Activated B cell treated with CpG ODN at 0.5 μM for 24 hours (primary cell): ENCODE measurements at places on chromosomes 7 and 10.

GRCh38 chr10:3076138-3076537 is 8.8 kb downstream of the PFKP start:
- no peak for DNase-seq

DNA sequence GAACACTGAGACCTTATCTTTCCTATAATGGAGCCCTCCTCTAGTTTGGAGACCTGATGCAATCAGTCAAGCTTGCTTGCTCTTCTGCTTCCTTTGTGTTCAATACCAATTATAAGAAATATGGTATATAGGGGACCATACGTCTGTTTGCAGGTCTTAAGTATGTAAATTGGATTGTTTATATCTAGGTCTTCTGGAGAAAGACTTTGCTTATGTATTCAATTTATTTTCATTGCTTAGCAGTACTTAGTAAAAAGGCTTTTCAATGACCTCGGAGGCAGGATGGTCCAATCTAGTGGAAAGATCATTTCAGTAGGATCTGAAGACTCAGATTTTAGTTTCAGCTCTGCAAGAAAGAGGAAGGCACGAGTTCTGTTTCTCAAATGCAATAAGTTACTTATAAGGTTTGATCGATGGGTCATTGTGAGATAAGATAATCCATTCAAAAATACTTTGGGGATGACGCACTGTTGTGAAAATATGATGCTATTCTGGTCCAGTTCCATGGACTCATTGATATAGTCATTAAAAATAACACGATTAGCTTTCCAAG is 571.6 kb downstream of the SH2D4B start:
- no peak for DNase-seq

- no peak for DNase-seq
These were observed 17.7 kb upstream of the KLF6 start for GRCh38 chr10:3802526-3803265.

DNA sequence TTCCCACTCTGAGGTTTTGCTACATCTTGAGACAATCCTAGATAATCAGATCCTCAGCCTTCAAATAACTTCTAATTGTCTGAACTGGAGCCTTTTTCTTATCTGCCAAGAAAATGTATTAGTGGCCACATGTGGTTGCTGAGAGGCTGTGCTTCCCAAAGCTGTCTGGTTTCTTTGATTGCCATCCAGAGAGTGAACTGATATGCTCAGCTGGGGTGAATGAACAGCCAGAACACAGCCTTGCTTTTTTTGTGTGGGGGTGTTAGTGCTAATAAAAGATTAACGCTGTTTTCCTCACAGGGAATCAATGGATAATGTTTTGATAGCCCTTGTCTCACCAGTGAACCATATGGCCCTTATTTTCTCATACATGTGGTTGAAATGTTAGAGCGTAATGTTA is 66.9 kb downstream of the BBS9 start:
- DNase-seq: no peak

- no peak for DNase-seq
These were observed 112.1 kb downstream of the WDFY4 start for GRCh38 chr10:48796713-48797245.

- peak; percentile 17 for DNase-seq
These were observed 538 bp downstream of the TFAM start for GRCh38 chr10:58385784-58386112.

DNA sequence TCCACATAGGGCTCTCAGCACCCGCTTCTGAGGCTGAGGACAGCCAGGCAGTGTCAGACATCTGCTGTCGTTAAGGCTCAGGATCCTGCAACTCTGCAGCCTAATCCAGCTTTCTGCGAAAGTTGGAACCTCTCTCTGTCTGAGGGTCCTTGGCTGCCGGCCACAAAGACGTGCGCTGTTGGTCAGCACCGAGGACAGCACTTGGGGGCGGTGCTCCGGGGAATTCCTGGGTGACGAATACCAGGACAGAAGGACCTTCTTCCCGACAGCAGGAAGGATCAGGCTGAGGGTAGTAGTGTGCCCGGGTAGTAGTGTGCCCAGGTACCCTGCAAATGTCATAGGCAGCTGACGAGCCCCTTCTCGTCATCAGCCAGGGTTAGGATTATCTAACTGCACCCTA is 16.0 kb upstream of the RASGEF1A start:
- DNase-seq: no peak

- DNase-seq: no peak
These were observed 269.2 kb downstream of the MAD1L1 start for GRCh38 chr7:1963575-1963974.

- no peak for DNase-seq
These were observed 94.1 kb upstream of the KLF6 start for GRCh38 chr10:3879073-3879472.

GRCh38 chr7:104175361-104175984 is 32.3 kb downstream of the ORC5 start:
- DNase-seq: no peak

DNA sequence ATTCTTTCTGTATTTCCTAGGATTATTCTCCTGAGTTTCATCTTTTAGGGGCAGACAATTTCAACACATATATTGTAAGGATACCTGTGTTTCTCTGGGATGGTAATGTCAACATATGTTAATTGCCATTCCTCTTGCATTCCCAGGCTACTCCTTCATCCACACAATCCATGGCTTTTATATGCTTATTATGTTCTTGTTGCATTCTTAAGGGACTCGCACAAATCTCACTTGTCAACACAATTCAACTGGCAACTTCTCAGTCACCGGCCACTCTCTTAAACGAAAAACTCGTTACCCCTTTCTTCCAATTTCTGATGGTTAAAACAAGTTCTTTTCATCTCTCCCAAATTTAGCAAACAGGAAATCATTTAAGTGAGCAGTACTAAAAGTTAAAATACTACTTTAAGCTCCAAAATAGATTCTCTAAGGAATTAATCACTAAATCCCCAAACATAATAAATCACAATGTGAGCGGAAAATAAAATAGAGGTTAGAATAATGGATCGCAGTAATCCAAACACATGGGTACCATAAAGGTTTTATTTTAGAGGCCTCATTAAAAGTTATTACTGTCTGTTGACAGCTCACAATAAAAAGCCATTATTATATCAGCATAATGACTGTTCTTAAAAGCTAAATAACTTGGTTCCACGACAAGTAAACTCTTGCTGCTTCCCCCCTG is 223.2 kb downstream of the ELMO1 start:
- no peak for DNase-seq

DNA sequence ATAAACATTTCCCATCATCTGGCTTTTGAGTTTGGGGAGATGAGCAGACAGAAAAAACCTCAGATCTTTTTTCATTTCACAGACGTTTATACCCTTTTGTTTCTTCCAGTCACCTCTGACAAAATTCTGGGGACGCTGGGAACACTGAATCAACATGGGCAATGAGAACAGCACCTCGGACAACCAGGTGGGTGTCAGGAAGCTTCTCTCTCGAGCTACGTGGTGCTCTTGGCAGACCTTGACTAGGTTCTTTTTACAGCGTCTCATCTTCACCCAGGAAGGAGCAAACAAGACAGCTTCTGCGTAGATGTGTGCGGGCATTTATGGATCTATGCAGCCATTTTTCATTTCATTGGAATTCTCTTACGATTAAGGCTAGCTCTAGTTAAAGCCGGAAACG is 32.9 kb downstream of the TACC2 start:
- DNase-seq: no peak

DNA sequence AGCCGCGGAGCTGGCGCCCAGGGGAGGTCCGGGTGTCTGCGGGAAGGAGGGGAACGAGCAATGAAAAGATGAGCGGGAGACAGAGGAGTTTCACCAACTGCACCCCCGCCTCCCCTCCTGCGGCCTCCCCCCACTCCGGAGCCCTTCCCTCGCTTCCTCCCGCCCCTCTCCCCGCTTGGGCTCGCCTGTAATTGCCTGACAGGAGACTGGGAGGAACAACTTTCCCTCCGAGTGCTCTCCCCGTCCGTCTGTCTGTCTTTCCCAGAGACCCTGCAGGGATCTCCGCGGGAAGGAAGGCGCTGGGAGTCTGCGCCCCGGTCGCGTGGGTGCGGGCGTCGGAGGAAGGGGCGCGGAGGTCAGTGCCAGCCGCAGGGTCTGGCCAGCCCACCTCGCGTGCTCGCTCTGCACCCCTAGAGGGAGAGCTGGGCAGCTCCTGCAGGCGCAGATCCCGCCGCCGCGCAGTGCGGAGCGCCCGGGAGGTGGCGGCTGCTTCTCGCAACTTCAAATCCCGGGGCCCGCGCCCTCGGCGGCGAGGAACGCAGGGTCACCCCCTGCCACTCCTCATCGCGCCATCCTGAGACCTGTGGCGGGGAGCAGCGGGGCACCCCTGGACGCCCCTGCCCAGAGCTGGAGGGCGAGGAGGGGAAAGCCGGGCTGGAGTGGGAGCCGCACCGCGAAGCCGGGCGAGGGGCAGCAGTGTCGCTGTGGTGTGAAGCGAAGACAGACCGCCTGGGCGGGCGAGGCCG is 511 bp upstream of the NRP1 start:
- DNase-seq: no peak

GRCh38 chr7:2825559-2826227 is 18.4 kb downstream of the GNA12 start:
- DNase-seq: no peak

DNA sequence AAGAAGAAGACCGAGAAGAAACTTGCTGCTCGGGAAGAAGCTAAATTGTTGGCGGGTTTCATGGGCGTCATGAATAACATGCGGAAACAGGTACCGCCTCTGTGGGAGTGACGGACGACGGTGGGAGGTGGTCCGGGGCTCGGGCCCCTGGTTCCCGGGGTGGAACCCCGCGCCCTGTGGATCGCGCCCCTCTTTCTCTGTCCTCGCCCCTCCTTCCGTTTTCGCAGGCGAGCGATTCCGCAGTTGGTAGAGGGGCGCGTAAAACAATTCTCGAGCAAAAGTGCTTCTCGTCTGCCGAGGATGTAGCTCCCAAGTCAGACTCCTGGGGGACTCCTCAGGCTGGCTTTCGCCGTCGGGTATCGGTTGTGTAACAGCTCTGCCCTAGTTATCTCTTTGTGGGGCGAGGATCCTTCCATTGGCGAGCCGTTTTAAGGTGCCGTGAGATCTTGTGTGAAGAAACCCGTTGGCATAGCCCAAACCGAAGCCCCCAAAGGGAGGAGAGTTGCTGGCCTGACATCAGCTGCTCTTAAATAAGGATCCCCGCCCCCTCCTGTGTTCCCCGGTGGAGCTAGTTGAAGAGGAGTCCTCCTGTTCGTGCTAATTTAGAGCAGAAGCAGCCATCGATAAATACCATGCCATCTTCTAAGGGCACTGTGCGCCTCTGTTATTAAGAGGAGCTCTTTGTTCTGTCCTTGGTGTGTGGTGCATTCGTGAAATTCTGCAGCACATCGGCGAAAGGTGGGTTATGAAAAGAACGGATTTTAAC is 655 bp downstream of the KLHL7 start:
- DNase-seq: no peak

DNA sequence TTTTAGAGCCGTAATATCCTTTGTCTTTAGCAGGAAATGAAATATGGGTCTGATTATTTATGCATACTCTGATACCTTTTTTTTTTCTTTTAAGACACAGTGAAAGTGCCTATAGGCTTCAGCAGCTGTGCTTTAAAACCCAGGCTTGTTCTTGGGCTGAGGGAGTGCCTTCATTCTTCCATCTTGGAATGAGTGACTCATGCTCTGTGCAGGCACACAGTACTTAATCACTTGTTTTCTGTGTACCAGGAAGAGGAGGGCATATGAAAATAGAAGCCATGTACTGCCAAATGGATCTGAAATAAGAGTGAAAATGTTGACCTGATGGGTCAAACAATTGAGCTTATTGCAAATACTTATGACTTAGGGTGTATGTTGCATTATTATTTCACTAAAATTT is 12.0 kb downstream of the INPP5F start:
- DNase-seq: no peak

- no peak for DNase-seq
These were observed 8.2 kb upstream of the CFAP69 start for GRCh38 chr7:90236721-90237289.

DNA sequence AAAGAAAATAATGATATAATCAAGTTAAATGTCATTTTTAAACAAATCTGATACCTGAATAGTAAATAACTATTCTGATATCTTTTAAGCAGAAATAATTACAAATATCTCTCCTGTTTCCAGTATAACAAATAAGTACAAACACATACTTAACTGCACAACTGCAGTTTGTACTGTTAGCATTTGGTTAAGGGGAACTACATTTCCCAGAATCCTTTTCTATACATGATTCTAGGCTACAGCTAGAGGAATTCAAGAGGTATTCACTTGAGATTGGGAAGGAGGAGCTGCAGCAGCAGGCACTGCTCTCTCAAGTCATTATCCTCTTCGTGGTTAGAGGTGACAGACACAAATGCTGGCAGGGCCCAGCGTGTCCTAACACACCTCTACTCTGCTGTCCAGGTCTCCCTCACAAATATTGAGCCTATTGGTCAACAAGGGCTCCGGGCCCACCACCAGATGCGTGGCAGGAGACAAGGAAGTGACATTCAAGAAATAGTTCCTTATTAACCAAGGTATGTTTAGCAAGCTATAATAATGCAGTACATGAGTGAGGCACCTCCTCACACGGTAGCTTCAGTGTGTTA is 255.1 kb upstream of the MKLN1 start:
- no peak for DNase-seq

DNA sequence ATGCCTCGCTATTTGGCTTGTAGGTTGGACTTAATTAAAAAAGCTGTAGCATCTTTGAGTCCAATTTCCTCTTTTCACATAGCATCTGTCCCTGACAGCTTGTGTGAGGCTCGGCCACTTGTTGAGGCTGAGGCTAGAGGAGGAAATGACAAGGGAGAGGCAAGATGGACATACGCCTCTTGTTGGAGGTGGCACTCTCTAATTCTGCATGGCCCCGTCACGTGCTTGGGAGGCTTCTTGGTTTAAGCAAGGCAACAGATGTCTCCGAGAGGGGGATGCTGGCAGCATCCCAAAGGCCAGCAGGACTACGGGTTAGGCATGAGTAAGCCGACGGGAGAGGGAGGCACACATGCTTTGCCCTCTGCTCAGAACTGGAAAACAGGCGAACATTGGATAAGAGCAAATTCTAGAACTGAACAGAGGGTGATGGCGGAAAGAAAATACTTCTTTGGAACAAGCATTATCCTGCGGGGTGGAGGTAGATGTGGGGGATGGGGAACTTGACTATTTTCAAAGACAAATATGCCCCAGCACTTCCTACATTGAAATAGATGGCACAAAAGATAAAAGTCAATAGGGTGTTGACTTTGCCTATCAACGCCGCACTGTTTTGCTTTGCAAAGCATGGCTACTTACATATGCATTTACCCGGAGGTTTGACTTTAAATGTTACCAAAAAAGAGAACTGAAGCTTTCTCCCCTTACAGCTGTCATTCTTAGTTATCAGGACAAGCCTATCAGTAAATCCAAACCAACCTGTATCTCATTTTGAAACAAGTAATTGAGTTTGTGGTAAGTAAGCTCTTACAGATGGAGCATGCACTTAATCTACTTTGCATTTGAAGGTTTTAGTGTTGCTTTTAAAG is 94.8 kb downstream of the CHN2 start:
- DNase-seq: no peak

- DNase-seq: no peak
These were observed 185.5 kb upstream of the STEAP4 start for GRCh38 chr7:88492153-88492552.
